Suppressor macrophage (primary cell): ENCODE measurements at places on chromosomes 16 and 17.

GRCh38 chr17:7704601-7705268 is at the start of gene EFNB3:
Gene EFNB3, plus strand, starts transcription at chr17:7705202. Its CDS starts 397 bp downstream, at chr17:7705599.
- no peak for DNase-seq

DNA sequence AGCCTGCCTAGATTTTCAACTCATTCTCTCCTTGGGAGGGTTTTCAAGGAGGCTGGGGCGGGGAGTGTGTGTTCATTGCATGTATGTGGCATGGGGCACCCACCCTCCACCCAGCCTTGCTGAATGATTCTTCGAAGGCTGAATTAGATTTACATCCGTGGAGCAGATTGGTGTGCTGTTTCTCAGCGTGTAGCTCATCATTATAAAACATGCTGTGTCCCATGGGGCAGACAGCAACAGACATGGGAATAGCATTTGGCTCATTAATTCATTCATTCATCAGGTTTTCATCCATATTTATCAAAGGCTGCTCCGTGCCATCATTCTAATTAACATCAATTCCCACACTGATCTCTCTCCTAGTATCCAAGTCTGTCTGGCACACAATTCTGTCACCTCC is 10.6 kb upstream of the CD300A start:
- no peak for DNase-seq

DNA sequence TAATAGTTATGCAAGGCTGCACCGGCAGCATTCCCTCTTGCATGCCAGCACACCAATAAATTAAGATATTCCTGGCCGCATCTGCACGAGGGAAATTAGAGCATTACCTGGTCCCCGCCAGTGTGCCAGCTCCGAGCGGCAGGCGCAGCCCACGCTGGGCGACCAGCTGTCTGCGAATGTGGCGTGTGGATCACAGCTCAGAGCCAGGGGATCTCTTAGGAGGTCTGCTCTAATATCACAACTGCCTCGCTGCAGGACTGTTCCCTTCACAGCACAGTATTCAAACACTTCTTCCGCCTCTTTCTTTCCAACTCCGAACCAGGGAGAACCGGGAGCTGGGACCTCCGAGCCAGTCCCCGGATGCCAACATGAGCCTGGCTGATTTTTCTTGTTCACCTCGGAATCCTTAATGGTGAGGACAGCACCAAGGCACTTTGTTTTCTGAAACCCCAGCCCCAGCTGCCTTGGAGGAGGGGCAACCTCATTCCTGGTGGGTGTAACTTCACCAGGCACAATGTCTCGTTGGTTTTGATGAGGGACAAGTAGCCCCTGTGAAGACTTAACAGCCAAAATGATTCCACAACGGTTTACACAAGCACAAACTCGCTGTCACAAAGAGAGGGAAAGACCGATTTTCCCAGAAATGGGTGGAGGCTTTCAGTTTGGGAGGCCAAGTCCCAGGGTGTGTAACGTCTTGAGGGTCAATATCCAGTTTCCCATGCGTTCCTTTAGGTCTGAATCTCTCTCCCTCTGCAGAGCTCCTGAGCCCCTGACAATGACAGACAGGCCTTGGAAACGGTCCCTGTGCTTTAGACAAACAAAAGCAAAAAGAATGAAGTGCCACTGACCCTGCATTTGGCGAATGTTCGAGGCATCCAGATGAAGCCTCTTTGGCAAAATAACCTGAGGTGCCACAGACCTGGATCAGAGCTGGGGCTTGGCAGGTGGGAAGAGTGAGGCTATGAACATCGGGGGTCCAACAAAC is 213.2 kb downstream of the C16orf78 start:
- DNase-seq: no peak

DNA sequence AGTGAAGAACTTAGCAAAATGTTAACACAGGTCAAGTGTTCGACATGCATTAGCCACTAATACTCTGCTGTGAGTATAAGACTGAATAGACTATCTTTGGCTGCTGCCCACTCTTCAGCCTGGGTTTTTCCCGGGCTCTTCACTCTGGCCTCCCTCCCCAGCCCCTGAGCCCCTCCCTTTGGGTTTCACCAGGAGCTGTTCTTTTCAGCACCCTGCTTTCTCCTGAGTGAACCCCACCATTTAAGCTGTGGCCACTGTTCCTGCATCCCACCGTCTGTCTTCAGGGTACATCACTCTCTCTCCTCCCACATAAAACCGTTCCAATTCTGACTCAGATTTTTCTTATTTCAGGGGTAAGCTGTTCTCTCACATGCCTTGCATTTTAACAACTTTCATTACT is 92.0 kb upstream of the ASIC2 start:
- DNase-seq: no peak

DNA sequence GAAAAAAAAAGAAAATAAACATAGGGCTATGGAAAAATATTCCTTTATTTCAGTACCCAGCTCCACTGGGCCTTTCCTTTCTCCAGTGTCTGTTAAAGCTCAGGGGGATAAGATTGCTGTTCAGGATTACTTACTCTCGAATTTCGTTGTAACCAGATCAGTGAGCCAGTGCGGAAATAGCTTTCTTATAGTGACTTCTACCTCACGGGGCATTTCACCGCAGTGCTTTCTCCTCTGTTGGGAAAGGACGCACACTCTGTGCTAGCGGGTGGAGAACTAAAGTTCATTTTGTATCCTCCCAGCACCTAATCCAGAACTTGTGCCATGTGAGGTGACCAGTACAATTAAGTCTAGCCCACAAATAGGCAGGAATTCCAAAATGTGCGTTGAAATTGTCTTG is 38.3 kb downstream of the RPA1 start:
- no peak for DNase-seq

- DNase-seq: peak; percentile 72
Measured at GRCh38 chr17:56319531-56319930, 166.3 kb downstream of the ANKFN1 start.

DNA sequence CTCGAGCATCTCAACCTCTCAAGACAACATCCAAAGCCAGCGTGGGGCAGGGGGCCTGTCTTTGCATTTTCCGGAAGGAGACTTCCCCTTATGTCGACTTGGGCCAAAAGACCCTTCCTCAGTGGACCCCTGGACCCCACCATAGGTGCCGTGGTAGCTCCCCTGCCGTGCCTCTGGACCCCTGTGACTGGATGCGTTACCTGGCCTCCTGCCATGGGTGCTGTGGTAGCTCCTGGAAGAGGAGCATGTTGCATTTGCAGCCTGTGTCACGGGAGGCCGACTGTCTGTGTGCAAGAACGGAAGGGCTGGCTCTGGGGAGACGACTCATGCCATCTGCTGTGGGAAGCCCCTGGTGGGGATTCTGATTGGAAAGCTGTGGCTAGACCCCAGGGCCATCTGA is 130.1 kb downstream of the FOXL1 start:
- no peak for DNase-seq

- no peak for DNase-seq
Measured at GRCh38 chr16:4580250-4580649, 24.1 kb downstream of the C16orf96 start.

GRCh38 chr16:83706394-83706793 is 101.4 kb upstream of the HSBP1 start:
- no peak for DNase-seq
